M059J (cell line): ENCODE measurements at places on chromosomes 6 and 20.
A peak's percentile ranks its signal among the peaks of the same experiment; 100 is the strongest.

- no peak for DNase-seq
These were observed 69.3 kb downstream of the ABHD12 start for GRCh38 chr20:25321262-25321831.

GRCh38 chr6:27836141-27836782, 75.9 kb downstream of the OR2B2 start:
- DNase-seq: peak; percentile 20

DNA sequence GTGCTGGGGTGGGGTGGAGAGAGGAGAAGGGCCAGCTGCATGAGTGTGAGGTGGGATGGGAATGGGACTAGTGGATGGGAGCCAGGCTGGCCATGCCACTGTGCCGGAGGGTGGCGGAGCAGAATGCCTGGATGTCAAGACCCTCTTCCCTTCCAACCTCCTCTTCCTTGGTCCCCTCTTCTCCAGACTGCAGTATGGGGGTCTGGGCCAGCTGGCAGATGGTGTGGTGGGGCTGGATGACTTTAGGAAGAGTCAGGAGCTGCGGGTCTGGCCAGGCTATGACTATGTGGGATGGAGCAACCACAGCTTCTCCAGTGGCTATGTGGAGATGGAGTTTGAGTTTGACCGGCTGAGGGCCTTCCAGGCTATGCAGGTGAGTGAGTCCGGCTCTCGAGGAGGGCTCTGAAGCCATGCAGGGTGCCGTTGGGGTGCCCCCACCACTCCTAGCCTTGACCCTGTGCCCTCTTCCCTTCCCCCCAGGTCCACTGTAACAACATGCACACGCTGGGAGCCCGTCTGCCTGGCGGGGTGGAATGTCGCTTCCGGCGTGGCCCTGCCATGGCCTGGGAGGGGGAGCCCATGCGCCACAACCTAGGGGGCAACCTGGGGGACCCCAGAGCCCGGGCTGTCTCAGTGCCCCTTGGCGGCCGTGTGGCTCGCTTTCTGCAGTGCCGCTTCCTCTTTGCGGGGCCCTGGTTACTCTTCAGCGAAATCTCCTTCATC, 7.7 kb downstream of the DDR1 start:
- DNase-seq: no peak

DNA sequence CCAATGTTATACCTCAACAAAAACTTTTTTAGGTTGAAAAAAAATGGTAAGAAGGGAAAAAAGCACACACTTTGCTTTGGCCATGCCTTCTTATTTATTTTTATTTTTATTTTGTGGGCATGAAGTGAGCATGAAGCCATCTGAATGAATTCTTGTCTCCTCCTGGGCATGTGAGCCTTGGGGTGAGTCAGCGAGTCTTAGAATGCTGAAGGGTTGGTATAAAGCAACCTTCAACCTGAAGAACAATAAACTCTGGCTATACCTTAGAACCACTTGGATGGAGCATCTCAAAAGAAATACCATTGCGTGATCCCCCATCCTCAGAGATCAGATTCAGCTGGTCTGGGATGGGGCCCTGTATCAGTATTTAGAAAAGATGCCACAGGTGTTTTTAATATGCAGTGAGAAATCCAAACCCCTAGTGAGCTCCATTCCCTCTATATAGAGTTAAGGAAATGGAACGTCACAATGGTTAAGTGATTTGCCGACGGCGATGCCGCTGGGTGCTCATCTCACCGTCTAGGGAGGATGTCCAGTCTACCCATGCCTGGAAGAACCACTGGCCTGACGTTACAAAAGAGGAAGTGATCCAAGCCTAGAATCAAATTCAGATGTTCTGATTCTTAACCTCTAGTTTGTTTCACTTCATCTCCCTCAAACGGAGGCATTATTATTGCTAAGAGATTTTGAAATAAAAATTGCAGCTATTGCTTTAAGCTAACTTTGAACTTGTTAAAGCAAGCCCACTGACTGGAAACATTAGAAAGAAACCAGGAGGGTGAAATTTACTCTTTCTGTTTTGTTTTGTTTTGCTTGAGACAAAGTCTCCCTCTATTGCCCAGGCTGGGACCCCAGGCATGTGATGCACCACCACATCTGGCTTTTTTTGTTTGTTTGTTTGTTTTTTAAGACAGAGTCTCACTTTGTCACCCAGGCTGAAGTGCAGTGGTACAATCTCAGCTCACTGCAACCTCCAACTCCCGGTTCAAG, 67.1 kb downstream of the EDN1 start:
- DNase-seq: peak; percentile 40

DNA sequence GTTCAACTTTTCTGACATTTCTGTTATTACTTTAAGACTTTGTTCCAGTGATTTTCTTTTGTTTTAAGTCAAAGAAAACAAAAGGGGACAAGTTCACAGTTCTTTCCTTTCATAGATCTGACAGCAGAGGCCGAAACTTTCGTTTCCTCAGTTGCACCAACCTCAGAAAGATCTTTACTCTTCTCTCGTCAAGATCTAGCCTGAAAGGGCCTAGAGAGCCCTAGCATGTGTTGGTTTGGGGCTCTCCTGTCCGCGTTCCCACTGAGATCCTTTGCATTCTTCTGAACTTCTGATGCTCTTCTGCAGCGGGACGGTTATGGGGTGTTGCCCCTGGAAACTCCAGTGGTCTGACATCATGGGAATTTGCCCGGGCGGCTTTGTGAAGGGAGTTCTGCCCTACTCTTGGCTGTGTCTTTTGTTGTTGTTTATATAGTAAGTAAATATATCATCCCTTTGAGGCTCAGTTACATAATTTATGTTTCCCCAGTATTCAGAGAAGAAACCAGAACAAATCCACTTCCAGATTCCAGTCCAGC, 129.1 kb downstream of the SASH1 start:
- DNase-seq: no peak

GRCh38 chr6:12113190-12113577, 101.1 kb downstream of the HIVEP1 start:
- DNase-seq: peak; percentile 92

GRCh38 chr6:142686507-142686887, 258.5 kb downstream of the HIVEP2 start:
- DNase-seq: no peak
